NCI-H187 (cell line): ENCODE measurements at places on chromosomes 11 and 22.

DNA sequence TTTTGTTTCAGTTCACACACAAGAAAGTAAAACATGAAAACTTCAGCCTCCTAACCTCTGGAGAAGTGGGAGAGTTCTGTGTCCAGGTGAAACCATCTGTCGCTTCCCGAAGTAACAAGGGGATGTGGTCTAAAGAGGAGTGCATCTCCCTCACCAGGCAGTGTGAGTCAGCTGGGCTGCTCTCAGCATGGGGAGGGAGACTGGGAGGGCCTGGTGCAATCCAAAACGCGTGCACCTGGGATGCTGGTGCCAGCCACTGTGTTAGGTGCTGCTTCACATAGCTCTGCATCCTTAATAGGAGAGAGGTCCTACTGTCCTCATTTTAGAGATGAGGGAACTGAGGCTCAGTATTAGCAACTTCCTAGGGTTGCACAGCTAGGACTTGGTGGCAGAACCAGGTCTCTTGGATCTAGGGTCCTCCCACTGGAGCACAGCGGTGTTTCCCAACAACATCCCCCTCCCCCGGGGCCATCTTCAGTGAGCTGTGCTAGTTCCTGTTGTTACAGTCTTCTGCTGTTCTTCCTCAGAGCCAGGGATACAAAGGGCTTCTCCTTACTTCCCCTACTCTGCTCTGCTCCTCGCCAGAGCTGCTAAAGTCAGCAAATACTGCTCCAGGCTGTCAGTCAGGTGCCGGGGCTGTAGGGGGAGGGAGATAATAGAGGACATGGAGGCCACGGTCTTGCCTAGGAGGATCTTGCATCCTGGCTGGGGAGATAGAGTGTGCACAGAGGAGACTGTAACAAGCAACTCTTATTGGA lies 8.0 kb downstream of the IL10RA start:
- no peak for DNase-seq

DNA sequence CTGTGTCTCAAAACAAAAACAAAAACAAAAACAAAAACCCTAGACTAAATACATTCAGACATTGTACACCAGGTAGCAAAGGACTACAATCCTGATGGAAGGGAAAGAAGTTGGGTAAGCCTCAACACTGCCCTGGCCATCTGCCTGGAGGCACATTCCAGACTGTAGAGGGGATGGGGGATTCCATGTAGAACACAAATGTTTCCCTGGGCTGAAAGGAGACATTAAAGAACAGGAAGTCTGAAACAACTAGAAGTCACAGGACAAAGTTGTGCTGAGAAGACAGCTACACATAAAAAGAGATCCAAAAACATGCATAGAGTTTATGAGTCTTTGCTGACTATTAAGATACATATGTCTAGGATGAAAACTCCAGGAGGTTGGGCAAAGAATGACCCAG lies 83.9 kb downstream of the RRAS2 start:
- no peak for DNase-seq

GRCh38 chr22:23243859-23244689 lies 63.8 kb downstream of the BCR start:
- DNase-seq: no peak

GRCh38 chr11:9498457-9499078 lies 37.8 kb downstream of the ZNF143 start:
- DNase-seq: no peak

DNA sequence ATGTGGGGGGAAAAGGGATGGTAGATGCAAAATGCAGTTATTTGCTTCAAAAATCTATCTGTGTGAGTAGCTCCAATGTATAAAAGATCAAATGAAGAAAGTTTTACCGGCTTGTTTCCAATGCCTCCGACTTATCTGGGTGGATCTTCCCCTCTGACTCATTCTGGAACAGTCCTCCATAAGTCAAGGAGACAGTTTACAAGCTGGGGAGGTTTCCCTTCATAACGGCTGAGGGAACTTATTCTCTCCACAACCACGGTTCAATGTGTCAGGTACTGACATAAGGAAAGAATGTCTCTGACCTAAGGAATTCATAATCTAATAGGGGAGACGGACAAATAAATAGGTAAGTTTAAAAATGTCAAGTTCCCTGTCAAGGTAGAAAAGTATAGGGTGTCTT lies 49.7 kb upstream of the BIRC3 start:
- DNase-seq: no peak

GRCh38 chr11:117841551-117842031 lies 17.0 kb upstream of the FXYD2 start:
- no peak for DNase-seq

GRCh38 chr11:63768237-63769041 lies at the start of gene ZFTA:
ZFTA (minus strand) TSS chr11:63768775; CDS start chr11:63768622, 153 bp downstream.
- DNase-seq: peak; percentile 30

GRCh38 chr11:16096336-16096735 lies 260.0 kb downstream of the SOX6 start:
- no peak for DNase-seq

DNA sequence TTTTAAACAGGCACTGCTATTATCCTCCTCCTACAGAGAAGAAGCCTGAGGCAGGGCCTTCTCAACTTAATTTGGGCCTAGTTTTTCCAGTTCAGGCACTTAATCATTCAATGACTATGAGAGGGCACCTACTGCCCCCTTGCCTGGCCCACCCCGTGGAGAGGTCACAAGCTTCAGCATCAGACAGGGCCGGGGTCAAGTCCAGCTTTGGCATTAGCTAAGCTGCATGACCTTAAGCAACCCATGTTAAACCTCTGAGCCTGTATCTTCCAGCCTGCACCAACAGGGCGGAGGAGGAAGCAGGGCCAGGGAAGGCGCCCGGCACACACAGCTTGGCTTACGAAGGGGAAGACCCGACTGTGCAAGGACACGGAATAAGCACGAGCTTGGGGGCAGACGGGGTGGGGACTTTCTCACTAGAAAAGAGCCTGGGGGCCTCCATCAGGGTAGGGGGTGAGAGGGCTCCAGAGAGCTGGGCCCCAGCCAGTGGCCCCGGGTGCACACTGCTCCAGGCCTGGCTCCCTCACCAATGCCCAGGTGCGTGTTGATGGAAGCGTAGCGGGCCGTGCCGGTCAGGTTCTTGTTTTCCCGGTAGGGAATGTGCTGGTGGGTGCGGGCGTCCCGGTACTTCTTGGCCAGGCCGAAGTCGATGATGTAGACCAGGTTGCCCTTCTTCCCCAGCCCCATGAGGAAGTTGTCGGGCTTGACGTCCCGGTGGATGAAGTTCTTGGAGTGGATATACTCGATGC lies 16.9 kb downstream of the CSNK1E start:
- DNase-seq: no peak

DNA sequence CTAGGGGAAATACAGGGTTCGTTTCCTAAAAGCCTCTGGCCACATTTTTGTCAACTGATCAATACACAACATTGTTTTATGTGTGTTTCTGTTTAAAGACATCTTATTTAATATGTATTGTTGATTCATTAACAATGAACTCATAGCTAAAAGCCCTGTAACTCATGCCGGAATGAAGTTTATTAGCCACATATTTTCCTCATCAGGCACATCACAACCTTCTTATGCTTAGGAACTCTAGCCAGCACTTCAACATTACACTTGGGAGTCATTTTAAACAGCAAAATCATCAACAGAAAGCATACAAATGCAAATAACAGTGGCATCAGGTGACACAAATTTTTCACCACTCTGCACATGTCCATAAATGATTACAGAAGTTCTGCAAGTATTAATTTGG lies 15.1 kb upstream of the BLID start:
- no peak for DNase-seq

DNA sequence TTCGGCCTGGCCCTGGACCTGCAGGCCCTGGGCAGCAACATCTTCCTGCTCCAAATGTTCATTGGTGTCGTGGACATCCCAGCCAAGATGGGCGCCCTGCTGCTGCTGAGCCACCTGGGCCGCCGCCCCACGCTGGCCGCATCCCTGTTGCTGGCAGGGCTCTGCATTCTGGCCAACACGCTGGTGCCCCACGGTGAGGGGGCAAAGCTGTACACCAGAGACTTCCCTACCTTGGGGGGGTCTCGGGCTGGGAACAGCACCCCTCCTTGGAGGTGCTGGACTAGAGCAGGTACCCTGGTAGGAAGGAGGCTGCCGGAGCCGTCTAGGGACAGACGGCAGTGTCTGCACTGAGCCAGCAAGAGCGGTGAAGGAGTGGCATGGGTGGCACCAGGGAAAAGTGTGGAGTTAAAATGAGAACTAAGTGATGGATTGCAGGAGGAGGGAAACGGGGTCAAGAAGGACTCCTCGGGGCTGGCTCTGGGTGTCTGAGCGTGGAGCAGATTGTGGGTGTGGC lies 8.7 kb downstream of the SLC22A12 start:
- no peak for DNase-seq

- DNase-seq: no peak
These were observed 991.7 kb downstream of the OPCML start for GRCh38 chr11:132540581-132540980.
